ENCODE measurements at places on chromosomes 6 and 20.
A peak's percentile ranks its signal among the peaks of the same experiment; 100 is the strongest.

- no peak for DNase-seq
Observed at GRCh38 chr6:142419071-142419470, 117.3 kb downstream of the ADGRG6 start.

DNA sequence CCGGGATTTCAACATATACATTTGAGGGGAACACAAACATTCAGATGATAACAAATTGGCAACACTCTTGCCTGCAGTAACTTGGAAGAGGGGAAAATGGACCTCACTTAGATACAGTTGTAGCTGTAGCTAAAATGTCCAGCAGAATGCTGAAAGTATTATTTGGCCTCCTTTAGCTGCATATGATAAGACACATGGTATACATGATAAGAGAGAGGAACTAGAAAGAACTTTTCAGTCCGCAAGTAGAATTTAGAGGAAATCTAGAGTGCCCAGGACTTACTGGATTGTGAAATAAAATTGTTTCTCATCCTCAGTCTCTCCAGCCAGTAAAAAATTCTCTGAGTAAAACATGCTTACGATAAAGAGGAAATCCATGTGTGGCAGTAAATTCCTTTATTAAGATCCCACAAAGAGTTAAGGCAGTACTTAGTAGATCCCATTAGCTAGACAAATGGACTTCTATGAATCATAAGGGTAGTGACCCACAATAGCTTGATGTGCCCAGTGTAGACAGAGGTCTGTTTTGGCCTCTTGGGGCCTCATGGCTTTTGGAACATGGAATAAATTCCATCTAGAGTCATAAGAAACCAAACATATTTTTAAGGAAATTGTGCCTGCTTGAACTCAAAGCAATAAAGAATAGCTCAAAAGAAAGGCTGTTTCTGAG is 87.9 kb upstream of the RBM24 start:
- no peak for DNase-seq

- DNase-seq, result no peak
Observed at GRCh38 chr6:144331491-144331969, 46.4 kb downstream of the UTRN start.

- DNase-seq, result no peak
Observed at GRCh38 chr6:37486121-37486839, 13.4 kb downstream of the CCDC167 start.

DNA sequence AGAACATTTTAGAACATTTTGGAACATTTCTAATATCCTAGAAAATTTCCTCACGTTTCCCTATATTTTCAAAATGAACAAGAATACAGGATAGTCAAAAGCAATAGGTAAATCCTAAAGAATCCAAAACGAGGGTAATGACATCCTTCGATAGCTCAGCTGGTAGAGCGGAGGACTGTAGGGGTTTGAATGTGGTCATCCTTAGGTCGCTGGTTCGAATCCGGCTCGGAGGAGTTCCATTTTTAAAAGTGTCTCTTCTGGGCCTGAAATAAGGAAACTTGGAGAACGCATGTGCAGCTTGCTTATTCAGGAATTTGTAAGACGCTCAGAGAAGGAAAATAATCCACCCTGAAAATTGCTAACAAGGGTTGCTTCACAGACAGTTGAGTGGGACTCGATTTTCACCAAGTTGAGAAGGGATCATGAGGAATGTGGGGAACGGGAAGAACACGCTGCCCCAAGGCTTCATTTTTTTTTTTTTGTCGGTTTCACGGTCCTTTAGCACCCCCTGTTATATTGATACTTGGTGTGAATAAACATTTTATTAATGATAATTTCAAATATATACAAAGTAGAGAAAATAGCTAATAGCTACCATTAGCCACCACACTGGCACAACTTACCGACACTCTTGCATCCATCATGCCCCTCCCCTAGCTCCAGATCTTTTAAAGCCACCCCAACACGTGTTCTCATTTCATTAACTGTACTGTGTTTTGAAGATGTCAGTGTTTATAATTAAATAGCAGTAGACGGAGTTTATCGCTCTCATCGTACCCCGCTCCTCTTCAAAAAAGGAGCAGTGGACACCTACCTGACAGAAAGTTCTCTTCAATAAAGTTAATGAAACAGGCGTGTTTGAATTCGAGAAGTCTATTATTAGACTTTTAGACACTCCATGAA is 1.8 kb upstream of the ABT1 start:
- peak; percentile 80 for DNase-seq

DNA sequence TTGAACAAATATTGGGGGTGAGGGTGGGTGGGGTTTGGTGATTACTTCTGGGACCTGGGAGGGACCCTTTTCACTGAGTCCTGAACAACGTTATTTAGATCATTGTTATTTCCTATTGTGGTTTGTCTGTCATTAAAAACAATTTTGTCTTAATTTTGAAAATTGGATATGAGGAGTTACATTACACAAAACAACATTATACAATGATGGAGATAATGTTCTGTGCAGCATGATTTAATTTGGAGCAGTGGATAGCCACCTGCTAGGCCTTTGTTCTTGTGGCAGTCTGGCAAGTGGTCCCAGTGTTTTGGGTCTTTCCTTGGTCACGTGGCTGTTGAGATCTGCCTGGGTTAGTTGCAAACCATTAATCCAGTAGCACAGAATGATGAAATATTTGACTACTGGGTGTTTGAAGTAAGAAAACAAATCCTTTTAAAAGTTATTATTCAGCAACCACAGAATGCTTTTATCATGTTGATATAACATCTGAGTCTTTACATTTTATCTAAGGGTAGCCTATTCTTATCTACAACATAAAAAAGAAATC is 172.8 kb downstream of the CDKAL1 start:
- DNase-seq, result no peak

- DNase-seq, result no peak
Observed at GRCh38 chr6:40205801-40206200, 271.5 kb upstream of the MOCS1 start.

DNA sequence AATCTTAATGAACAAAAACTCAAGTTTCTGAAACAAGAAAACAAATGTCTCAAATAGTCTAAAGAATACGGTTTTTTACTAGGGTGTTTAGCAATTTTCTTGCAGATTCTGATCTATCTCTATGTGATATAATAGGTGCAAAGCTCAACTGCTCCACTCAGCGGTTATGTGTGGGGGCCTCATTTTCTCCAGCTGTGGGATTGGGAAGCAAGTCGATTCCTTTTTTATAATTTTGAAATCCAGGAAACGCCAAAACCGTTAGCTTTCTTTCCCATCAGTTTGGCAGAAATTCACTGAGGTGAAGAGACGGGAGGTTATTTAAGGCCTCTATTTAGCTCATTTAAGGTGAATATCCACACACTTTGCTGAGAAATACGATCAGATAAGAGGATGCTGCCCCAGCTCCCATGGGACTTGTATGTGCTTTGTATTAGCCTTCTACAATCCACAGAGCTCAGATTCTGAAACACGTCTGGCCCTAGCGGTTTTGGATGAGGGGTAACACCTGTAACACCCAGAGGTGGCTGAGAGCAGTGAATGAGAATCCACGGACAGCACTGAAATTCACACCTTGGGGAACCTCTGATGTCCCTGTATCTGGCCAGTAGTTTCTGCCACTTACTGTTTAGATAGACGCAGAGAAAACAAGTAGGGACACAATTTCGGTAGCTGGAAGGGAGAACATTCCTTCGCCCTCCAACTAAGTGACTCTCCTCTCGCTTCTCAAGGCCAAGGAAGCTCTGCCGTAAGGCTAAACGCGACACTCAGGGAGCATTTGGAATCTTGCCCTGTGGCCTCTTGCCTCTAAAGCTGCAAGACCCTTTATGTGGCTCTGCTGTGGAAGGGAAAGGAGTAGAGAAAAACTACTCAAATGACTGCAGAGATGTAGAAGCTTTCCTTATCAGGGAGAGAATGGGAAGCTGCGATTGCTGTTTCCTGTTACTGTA is 6.5 kb upstream of the BCAS4 start:
- DNase-seq, result no peak

All from activated CD4-positive, alpha-beta T cell treated with anti-CD3 and anti-CD28 coated beads for 48 hours (primary cell).